ENCODE measurements at places on chromosomes 6 and 20.

DNA sequence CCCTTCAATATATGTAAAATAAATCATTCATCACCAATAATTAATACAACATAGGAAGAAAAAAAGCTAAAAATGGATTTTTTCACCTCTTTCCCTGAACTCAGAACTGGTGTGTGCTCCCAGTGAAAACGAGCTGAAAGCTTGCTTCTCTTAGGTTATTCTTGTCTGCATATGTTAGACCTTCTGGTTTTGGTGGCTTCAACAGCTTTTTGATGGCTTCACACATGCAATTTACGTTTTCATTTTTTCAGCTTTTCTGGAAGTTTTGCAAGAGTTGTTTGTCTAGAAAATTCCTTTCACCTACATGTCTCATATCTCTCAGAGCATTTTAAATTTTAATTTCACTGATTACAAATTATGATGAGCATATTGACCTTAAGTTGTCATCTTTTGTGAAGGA, 86.9 kb upstream of the PTCHD4 start:
- no peak for DNase-seq

- DNase-seq: no peak
Observed at GRCh38 chr20:6956574-6956973, 189.1 kb downstream of the BMP2 start.

DNA sequence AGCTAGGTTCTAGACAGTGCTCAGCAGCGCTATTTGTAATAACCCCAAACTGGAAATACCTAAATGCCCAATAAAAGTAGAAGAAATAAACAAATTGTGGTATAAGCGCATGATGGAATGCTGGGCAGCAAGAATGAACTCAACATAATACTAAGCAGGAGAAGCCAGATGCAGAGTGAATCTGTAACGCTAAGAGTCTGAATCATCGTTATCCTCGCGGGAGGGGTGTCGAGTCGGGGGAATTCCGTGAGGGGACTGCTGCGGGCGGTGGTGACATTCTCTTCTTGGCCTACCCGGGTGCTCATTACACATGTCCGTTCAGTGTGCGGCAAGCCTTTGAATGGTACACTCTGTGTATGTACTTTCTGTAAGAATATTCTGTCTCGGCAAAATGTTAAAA, 83.7 kb downstream of the SULF2 start:
- DNase-seq: no peak

DNA sequence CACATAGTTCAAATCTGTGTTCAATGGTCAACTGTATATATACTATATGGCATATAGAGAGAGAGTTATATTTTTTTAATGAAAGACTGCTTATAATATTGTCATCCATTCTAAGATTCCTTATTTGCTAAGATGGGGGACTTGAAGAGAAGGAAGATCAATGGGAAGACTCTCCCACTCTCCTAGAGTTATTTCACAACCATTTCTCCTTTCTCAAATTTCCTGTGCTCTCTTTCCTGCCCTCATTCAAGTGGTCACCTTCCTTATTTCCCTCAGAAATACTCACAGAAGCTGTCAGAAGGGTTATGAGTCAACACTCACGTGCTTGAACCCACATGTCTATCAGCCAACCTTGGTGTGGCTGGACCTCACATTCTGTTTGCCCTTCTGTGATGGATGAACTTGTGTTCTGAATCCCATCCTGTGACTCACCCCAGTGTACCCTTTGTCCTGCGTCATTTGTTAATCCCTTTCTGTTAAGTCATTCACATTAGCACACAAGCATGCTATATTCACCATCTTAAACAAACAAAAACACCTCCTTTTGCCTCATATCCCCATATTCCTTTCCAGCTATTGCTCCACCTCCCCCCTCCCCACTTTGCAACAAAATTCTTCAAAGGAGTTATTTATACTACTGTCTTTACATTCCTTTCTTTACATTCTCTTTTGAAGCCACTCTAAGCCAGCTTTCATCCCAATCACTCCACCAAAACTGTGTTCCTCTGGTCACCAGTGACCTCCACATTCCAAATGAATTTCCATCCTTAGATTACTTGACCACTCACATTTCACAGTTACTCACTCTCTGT, 279.3 kb upstream of the TCF21 start:
- peak; percentile 88 for DNase-seq

GRCh38 chr6:111957623-111958315, 84.5 kb upstream of the FYN start:
- no peak for DNase-seq

GRCh38 chr6:140275725-140276124, 901.3 kb upstream of the CITED2 start:
- DNase-seq: no peak

DNA sequence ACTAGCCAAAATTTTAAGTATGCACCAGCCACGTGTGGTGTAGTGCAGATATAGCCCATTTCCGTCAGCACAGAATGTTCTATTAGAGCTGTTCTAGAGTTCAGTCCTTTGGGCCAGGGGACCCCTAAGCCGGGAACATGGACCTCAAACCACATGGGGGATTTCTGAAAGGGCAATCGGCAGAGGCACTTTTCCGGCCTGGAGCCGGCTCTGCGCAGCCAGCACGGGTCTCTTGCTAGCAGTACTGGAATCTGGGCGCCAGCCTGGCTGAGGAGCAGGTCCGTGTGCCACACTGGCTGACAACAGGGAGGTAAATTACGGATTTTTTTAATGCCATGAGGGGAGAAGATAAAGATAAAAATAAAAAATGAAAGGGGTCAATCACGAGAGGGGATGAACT, 120.5 kb downstream of the SULF2 start:
- DNase-seq: no peak

DNA sequence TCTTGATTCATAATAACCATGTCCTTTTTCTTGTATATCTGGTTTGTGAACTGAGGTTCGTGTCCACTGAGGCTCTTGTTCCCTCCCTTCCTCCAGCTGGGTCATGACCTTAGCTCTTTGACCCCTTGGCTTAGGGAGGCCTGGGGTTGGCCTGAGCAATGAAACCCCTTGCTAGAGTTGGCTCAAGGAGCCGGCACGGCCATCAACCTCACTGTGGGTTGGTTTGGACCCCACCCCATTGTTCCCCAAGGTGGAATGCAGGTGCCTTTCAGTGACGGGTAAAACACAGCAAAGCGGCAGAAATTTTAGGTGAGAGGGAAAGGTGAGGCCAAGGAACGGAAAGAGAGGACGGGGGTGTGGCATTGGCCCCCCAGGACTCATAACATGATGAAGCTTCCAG, 44.5 kb upstream of the PHACTR3 start:
- DNase-seq: no peak

DNA sequence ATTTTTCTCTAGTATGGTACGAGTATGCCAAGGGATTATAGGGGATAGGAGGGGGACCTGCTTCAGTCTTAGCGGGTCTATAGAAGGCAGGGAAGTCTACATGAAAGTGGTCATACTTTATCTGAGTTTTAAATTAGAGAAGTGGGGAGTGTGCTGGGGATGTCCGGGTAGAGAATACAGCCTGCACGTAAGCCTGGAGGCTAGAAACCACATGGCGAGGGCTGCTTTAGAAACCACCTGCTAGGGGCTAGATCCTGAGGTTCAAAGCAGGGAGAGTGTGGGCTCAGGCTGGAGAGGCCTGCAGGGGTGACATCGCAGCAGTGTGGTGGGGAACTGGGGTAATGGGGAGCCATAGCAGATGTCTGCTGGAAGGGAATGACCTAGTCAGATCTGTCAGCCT, 85.2 kb downstream of the VEGFA start:
- no peak for DNase-seq

DNA sequence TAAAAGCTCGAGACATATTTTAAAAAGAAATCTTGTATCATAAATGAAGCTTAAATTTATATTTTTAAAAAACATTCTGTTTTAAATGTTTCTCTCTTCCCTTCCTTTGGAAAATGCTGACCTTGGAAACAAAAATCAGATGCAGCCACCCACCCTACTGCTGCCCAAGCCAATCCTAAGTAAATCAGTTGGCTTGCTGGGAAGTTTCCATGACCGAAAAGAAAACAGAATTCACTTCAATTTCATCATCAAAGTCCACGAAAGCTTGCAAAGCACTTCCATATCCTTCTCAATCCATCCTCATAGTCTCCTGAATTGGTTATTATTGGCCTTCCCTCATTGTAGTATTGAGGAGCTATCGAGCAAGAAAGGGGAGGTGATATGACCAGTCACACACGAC, 80.1 kb downstream of the PLCG1 start:
- no peak for DNase-seq

GRCh38 chr20:49344975-49345374, 67.1 kb upstream of the ZNFX1 start:
- no peak for DNase-seq

DNA sequence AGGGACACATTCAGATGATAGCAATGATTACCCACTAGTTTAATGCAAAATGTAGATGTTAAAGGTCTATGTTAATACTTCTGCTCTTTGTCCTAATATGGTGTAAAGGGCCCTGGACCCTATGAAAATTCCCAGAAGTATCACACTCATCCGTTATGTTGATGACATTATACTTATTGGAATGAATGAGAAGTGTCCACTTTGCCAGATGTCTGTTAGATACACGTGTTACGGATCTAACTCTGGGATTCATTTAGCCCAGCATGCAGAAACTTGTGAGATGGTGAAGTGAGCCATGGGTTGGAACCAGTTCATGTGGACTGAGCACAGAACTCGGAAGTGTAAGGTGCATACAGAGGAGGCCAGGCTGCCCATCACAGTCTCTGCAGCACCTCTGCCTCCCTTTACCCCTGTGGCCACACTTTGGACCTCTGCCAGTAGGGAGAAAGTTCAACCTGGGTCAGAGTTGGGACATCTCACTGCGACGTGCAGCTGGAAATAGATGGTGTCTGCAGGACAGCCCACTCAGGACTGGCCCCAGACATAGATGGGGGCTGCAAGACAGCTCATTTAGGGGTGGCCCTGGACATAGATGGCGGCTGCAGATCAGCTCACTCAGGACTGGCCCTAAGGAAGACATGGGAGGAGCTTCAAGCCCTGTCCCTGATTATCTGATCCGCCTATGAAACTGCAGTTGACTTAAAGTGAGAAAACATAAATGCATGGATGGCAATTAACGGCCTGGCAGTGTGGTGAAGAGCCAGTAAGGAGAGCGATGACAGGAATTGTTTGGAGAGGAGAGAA, 71.2 kb upstream of the THBS2 start:
- DNase-seq: no peak

DNA sequence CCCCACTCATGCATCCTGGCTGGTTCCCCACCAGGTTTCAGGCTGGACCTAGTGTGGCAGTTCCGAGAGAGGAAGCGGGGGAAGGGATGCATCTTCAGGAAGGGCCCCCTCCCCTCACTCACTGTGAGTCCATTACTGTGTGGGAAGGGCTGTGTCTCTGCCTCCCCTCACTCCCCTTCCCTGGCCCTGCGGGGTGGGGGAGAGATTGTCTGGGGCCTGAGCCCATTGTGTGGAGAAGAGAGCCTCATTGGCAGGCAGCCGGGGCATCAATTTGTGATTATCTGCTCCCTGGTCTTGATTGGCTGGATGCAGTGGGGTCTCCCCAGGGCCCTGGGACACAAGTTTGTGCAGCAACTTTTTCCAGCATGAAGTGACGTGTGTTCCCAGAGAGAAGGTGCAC, 4.1 kb upstream of the MYT1 start:
- no peak for DNase-seq

DNA sequence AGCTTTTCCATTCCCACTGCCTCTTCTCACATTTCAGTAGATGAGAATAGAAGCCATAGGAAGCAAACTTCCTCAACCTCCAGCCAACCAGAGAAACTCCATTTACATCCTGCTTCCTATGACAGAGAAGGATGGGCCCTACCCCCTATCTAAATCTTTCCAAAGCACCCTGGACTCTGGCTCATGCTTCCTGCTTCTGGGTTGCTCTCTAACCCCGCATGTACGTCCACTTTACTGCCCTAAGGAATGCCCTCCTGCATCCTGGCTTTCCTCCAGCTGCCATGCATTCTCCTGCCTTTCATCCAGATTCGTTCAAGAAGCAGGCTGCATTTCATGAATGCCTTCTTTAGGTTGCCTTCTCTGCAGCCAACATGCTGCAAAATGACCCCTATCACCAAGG, 91.9 kb downstream of the FAM217A start:
- no peak for DNase-seq

GRCh38 chr6:12012558-12013306, 620 bp downstream of the HIVEP1 start:
- peak; percentile 49 for DNase-seq

GRCh38 chr6:151018911-151019782, 153.6 kb downstream of the MTHFD1L start:
- DNase-seq: no peak

DNA sequence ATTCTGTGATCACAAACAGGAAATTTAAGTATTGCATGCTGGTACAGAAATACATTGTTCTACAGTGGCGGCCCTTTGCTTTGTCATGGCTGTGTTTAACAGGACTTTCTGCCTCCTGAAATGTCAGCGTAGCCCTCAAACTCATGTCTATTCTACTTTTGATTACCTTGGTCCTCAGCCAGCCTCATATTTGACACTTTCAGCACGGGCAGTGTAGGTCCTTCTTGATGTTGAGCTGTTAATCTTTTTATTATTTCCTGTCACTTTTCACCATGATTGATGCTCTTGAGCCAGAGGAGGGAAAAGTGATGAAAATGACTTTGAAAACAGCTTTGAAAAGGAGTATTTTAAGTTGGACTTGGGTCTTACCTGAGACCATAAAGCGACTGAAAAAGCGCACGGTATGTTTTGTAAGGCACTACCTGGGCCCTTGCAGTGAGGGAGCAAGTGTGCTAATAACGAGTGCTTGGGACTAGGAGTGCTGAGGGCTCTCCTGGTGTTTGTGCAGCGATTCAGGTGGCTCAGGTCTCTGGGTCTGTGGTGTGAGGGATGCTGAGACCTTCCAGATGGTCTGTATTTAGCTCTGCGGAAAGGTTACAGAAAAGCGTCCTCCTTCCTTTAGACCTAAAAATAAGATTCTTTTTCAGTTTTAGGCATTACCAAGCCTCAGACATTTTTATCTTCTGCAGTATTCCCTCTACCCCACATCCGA, 45.2 kb upstream of the RREB1 start:
- DNase-seq: no peak

DNA sequence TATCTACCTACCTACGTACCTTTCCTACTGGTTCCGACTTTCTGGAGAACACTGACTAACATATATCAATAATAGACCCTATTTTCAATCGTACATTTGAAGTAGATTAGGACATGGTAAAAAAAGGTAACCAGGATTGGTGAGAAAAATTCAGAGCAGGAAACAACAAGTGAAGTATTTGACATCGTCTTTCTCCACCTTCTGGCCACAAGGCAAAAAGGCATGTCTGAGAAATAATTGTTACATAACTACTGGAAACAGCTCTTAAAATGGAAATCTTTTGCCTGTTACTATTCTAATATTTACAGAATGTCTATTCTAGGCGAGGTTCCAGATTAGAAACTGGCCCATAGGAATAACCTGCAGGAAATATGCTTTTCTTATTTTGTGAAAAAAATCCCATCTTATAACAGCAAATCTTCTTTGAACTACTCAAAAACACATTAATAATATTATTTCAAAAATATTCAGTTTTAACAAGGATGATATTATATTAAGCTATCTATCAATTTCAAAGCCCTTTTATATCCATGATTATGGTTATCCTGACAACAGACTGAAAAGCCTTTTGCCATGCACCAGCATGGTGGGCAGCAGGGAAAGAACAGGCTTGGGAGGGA, 80.8 kb downstream of the RCAN2 start:
- DNase-seq: peak; percentile 57
